ENCODE measurements at places on chromosomes 5 and 9.

- DNase-seq, result no peak
Observed at GRCh38 chr9:100125236-100125635, 26.2 kb downstream of the INVS start.

- DNase-seq, result no peak
Observed at GRCh38 chr9:93646640-93647178, 70.3 kb downstream of the PHF2 start.

- no peak for DNase-seq
Observed at GRCh38 chr5:79023947-79024346, 38.8 kb upstream of the ARSB start.

DNA sequence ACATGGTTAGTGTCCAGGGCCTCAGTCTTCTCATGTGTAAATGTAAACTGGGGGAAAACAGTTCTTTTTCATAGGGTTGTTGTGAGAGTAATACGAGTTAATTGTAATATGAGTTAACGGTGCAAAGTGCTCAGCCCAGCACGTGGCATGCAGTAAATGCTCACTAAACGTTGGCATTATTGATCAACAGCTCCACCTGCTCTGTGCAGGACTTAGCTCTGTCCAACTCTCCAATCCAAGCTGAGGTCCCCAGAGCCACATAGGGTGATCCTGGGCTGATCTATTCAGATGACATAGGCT lies 28.3 kb downstream of the SPOCK1 start:
- DNase-seq, result no peak

DNA sequence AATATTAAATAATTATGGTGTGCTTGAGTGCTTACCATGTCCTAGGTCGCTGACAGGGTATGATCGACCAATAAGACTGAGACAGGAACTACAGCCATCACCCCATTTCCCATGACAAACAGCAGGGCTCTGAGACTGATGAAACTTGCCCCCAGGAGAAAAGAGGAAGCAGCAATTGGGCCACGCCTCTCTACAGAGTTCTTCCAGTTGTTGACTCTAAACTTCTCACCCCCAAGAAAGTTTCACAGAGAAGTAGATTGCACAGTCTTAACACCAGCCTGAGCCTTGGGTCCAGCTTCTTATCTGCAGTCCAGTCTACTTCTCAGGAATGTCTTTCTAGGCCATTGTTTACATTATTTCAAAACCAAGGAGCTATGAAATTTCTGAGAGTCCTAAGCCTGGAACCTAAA lies 182.2 kb upstream of the ANKRD55 start:
- peak; percentile 40 for DNase-seq

- DNase-seq, result no peak
Observed at GRCh38 chr5:150541895-150542294, 34.0 kb downstream of the NDST1 start.

GRCh38 chr9:15512204-15512603 lies 1.4 kb upstream of the PSIP1 start:
- DNase-seq, result no peak

DNA sequence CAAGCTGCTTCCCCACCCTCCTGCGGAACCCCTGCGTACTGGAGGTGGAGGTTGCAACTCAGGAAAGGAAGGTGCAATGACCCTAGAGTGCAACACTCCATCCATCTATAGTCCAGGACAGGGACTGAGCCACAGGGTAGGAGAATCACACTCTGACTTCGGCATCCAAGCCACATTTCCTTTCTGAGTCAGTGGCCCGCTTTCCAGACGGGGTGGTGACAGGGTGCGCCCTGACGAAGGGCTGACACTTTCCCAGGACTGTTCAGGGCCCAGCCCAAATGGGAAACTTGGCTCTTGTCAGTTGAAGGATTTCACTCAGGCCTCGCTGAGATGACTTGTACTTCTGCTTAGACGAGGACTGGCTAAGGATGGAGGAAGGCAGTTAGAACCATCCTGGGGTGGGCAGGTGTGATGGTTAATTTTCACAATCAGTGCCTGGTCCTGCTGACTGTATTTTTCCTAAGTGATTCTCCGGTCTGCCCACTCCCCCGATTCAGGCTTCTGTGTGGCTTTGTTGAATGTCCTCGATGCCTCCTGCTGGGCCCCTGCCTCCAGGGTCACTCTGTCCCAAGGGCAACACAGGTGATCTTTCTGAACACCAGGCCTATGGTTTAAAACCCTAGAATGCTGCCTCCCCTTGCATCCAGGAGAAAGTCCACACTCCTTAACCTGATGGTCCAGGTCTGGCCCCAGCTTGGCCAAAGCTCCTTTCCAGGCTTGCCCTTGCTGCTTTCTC lies 228.1 kb downstream of the FSTL4 start:
- DNase-seq, result no peak

DNA sequence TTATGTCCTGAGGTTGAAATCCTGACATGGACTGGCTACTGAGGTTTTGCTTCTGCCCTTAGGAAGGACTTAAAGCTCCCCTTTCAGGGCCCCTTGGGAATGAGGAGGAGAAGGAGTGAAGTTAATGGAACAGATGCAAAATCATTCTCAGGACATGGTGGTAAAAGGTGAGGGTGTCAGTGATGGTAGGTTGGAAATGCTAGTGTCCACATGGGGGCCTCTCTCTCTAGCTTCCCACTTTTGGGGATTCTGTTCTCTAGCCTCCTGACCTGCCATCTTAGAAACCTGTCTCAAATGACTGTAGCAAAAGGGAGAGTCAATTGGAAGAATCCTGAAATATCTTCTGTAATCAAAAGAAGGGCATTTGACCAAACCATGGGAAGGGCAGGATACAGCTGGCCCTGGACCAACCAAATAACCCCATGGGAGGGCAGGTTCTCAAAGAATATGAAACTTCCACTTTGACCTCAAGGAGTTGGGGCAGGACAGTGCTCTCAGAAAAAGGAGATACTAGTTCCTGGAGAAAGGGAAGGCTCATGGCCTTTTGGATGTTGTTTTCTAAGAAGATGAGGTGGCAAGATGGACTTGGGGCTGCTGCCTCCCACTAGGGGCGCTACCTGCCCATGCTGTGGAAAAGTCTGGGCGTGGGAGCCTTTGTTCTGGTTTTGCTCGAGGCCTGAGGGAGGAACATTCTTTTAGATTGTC lies 21.2 kb upstream of the MLANA start:
- no peak for DNase-seq

DNA sequence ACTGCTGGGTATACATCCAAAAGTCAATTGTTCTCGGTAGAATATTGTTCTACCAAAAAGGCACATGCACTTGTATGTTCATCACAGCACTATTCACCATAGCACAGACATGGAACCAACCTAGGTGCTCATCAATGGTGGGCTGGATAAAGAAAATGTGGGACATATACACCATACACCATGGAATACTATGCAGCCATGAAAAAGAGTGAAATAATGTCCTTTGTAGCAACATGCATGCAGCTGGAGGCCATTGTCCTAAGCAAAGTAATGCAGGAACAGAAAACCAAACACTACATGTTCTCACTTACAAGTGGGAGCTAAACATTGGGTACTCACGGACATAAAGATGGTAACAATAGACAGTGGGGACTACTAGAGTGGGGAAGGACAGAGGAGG lies 145.5 kb downstream of the APBA1 start:
- no peak for DNase-seq

DNA sequence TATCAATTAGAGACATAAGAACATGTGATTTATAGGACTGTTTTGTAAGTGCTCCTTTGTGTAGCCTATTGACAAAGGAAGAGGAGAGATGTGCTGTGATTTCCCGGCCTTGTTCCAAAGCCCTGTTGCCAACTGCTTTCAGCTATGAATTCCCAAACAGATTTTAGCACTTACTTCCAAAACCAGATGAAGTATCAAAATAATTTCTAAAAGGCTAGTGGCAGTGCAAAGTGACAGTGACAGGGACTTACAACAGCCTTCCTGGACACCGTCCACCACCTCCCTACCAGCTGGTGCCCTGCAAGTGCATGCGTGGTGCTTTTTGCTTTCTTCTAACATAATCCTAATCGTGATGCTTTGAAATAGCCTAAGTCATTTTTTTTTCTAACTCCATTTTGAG lies 254.1 kb upstream of the ACTBL2 start:
- no peak for DNase-seq

- no peak for DNase-seq
Observed at GRCh38 chr9:122527193-122527592, at the start of gene OR1N1. TSS of gene OR1N1 (minus strand) at chr9:122527293. CDS start at chr9:122527293, 0 bp downstream.

- DNase-seq, result no peak
Observed at GRCh38 chr5:88602584-88602983, 280.4 kb downstream of the MEF2C start.

DNA sequence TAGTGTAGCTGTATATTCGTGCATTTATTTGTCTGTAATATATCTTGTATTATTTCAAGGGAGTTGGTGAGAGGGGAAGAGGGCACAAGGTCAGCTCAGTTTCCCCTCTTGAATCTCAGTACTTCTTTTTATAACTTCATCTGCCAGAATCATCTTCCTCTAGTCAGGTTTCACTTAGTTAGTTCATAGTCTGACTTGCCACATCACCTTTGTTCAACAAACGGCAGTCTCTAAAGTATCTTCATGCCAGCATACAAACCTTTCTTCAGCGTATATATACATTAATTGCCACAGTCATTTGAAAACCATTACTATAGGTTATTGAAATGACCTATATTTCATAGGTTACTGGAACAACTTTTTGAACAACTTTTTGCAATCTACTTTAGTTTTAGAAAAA lies 1.6 kb downstream of the ECM2 start:
- no peak for DNase-seq

Measured in hypothalamus (tissue), 51 donors.